Effector memory CD8-positive, alpha-beta T cell (primary cell): ENCODE measurements at places on chromosomes 1 and 21.

DNA sequence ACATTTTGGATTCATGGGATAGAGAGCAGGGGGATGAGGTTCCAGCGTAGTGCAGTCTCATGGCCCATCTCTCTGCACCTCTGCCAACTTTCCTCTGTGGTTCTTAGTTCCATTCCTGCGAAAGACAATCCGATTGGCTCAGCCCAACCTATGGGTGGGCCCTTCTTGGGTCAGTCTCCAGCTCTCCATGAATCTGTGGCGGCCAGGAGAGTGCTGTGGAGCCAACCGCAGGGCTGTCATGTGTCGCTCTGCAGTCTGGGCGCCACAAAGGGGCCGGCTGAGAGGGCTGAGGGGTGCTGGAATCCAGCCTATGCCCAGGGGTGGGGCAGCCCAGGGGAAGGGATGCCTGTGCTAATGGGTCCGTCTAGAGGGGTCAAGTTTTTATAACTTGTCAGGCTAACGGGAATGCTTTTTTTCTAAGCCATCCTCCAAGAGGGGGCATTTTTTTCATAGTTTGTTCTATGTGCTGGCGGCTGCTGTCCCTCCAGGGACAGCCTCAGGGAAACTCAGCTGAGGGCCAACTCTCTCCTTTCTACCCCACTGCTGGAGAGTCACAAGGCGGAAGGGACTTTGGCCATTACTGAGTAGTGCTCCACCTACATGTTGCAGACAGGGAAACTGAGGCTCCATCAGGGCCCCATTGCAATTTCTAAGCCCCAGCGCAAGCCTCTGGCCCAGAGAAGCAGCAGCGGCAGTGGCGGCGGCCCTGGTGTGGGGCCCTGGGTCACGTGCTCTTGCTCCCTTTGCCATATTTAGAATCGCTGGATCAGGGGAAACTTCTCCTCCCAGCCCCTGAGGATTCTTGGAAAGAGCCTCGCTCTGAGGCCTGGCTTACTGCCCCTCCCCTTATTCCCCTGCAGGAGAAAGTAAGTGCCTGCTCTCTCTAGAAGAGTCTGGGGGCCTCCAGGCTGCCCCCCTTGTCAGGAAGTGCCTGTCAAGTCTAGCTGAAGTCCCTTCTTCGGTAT, 23.4 kb downstream of the KCNQ4 start:
- no peak for DNase-seq

DNA sequence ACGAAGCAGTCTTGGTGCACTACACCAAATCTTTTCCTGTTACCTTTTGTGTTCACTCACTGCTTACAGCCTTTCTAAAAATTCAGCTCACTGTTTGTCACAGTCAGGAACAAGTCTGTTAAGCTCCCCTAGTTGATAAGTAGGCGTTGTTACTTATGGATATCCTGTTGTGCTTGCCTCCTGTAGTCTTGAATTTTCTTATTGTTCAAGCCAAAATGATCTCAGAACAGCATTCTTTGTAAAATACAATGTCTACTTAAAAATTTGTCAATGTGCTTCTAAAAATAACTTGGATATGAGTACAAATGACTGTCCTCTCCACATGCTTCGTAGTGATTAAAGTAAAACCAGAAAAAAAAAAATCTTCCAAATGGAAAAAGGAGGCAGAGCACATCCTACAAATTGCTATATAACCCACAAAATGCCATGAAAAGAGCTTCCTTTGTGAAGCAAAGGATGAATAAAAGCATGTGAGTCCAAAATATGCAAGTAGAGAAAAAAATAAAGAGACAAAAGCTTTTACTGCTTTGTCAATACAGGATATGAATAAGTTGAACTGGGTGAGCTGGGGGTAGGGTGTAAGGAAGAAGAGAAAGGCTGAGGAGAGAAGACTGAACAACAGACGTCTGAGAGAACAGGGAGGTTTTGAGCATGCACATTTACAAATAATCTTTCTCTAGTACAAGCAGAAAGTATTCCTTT, 228.9 kb upstream of the ADGRL4 start:
- no peak for DNase-seq

- DNase-seq: no peak
These were observed 76.0 kb downstream of the TENT5C start for GRCh38 chr1:117681901-117682250.

DNA sequence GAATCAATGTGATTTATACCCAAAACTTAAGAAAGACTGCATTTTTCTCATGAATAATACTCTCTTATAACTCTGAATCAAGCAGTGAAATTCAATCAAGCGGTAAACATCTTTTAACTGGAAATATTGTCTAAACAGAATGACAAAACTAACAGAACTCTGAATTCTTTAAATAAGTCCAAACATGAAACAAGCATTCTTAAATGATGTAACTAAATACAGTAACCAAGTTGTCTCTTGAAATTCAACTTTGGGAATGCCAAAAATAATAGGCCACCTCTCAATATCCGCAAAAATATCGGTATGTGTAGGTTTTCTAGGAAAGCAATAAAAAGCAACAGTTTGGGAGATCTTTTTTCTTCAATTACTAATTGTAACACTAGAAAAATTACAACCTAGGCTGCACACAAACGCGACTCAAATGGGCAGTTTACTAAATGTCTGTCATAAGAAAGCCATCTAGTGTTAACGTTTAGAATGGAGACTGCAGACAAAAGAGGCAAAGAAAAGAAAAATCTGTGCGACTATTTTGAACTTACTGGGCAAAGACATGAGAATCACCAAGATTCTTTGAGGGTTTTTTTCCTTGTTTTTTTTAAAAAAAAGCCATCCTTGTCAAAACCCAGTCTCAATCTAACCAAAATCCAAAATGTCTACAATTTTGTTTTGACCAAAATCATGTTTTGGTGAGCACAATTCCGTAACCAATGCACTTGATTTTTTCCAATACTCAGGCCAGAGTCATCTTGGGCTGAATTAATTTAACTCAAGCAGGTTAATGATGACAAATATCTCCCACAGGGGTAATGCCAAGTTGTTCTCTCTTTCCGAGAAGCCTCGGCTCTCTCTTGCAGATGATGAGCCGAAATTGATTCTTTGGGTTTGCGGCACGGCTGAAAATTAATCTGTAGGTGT, 1.3 kb downstream of the SIPA1L2 start:
- no peak for DNase-seq

DNA sequence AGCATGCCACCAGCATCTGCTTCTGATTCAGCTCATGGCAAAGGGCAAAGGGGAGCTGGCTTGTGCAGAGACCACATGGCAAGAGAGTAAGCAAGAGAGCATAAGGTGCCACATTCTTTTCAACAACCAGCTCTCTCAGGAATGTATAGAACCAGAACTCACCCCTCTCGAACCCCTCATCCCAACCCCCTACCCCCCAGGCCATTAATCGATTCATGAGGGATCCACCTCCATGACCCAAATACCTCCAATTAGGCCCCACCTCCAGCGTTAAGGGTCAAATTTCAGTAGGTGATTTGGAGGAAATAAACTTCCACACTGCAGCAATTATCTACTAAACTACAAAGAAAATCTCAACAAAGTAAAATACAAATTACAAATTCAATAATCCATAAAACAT, 32.2 kb upstream of the LRRC7 start:
- DNase-seq: no peak
